ENCODE measurements at places on chromosomes 11 and 22.

GRCh38 chr11:131378931-131379330 lies 8.5 kb downstream of the NTM start:
- H3K27ac ChIP-seq, result no peak overlapping the region
- peaks cover 2% of the 10 kb centered on the region for H3K27me3 ChIP-seq
- no peaks in the 10 kb centered on the region for H3K4me1 ChIP-seq
- no peak overlapping the region for H3K4me3 ChIP-seq

DNA sequence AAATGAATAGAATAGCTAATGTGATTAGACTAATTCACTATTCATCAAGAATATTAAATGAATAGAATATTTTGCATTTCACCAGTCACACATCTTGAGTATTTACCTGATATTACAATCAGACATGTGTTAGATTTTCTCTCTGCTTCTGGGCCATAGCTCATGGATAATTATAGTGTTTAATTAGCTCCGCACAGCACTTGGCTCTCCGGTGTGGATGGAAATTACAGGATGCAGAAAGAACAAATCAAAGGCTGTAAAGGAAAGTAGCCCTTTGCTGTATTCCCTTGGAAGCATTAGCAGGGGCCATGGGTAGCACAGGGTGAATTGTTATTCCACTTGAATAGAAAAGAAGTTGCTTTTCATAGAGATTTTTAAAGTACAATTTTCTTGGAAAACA lies 320.3 kb upstream of the SORL1-AS1 start:
- no peaks in the 10 kb centered on the region for H3K36me3 ChIP-seq
- DNase-seq, result no peak
- H3K27ac ChIP-seq, result no peak overlapping the region

GRCh38 chr11:34262531-34263081 lies 95.2 kb downstream of the ABTB2 start:
- no peak overlapping the region for H3K27ac ChIP-seq
- H3K4me3 ChIP-seq, result no peak overlapping the region
- DNase-seq, result no peak
- H3K36me3 ChIP-seq, result no peaks in the 10 kb centered on the region

DNA sequence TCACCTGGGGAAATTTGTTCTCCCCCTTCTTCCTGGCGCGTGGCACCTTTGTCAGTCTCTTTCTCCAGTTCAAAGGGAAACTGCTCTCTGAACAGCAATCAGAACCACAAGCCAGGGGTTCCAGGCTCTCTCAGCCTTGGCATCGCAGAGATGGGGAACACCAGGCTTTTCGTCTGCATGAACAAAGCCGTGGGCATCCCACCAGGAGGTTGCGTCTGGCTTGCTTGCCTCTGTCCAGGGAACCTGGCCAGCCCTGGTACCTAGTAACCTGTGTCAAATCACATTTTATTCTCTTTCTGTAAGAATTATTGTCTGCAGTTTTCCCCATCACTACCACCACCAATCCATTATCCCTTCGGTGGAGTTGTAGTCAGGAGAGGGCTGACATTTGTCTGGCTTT lies 107.0 kb downstream of the WNT7B start:
- H3K4me3 ChIP-seq, result no peak overlapping the region
- DNase-seq, result no peak
- H3K4me1 ChIP-seq, result no peaks in the 10 kb centered on the region
- H3K27me3 ChIP-seq, result peaks cover 24% of the 10 kb centered on the region

DNA sequence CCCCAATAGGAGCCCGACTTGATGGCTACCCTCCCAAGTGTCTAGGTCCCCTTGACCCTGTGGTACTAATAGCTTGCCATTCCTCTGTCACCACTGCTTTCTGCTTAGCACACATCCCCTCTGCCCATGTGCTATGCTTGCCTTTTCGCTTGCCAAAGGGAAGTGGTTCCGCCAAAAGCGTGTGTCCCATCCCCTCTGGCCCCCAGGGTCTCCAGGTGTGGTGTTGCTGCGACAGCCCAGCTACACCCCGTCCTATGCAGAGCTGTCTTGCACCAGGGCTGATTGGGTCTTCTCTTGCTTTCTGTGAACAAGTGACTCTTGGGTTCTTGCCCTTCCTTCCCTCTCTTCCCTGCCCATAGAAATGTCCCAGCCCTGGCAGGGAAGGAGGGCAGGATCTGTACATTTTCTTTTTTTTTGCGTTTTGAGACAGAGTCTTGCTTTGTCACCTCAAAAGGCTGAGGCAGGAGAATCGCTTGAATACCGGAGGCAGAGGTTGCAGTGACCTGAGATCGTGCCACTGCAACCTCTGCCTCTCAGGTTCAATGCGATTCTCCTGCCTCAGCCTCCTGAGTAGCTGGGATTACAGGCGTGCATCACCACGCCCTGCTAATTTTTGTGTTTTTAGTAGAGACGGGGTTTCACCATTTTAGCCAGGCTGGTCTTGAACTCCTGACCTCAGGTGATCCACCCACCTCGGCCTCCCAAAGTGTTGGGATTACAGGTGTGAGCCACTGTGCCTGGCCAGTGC lies 3.9 kb downstream of the TANGO2 start:
- H3K4me1 ChIP-seq, result peaks cover 22% of the 10 kb centered on the region
- no peak overlapping the region for H3K4me3 ChIP-seq
- H3K27me3 ChIP-seq, result peaks cover 3% of the 10 kb centered on the region
- no peak overlapping the region for H3K27ac ChIP-seq

- H3K27me3 ChIP-seq, result no peaks in the 10 kb centered on the region
- no peaks in the 10 kb centered on the region for H3K4me1 ChIP-seq
- no peak for DNase-seq
- H3K4me3 ChIP-seq, result no peak overlapping the region
- H3K27ac ChIP-seq, result no peak overlapping the region
These were observed 8.8 kb upstream of the MED17 start for GRCh38 chr11:93775289-93775688.

GRCh38 chr11:133605482-133605881 lies 73.2 kb upstream of the OPCML start:
- DNase-seq, result no peak
- H3K4me1 ChIP-seq, result no peaks in the 10 kb centered on the region
- H3K27ac ChIP-seq, result no peak overlapping the region
- H3K4me3 ChIP-seq, result no peak overlapping the region
- H3K36me3 ChIP-seq, result no peaks in the 10 kb centered on the region

DNA sequence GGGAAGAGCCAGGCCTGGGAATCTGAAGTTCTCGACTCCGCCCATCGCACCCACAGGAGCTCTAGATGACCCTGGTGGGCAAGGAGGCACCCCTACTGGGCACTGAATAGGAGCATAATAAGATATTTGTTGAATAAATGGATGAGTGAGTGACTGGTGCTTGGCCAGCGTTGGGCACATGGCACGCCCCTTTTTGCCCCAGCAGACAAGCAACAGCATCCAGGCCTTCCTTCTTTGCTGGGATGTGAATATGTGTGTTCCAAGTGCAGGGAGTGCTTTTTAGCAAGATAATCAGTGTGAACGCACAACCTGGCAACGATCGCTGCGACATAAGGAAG lies 443 bp upstream of the CELF1 start:
- no peak for DNase-seq
- no peaks in the 10 kb centered on the region for H3K27me3 ChIP-seq
- H3K36me3 ChIP-seq, result peaks cover 20% of the 10 kb centered on the region
- peaks cover 36% of the 10 kb centered on the region for H3K4me1 ChIP-seq
- H3K4me3 ChIP-seq, result peak overlapping the region; percentile 89

- H3K27me3 ChIP-seq, result peaks cover 3% of the 10 kb centered on the region
- H3K4me1 ChIP-seq, result no peaks in the 10 kb centered on the region
- no peak overlapping the region for H3K4me3 ChIP-seq
- H3K36me3 ChIP-seq, result no peaks in the 10 kb centered on the region
- no peak overlapping the region for H3K27ac ChIP-seq
- no peak for DNase-seq
These were observed 10.4 kb upstream of the SPINDOC start for GRCh38 chr11:63802637-63803414.

- H3K36me3 ChIP-seq, result no peaks in the 10 kb centered on the region
- H3K4me1 ChIP-seq, result peaks cover 10% of the 10 kb centered on the region
- H3K4me3 ChIP-seq, result no peak overlapping the region
- no peak overlapping the region for H3K27ac ChIP-seq
- H3K27me3 ChIP-seq, result peaks cover 6% of the 10 kb centered on the region
- no peak for DNase-seq
These were observed 12.4 kb downstream of the TRIM6 start for GRCh38 chr11:5608808-5609207.

DNA sequence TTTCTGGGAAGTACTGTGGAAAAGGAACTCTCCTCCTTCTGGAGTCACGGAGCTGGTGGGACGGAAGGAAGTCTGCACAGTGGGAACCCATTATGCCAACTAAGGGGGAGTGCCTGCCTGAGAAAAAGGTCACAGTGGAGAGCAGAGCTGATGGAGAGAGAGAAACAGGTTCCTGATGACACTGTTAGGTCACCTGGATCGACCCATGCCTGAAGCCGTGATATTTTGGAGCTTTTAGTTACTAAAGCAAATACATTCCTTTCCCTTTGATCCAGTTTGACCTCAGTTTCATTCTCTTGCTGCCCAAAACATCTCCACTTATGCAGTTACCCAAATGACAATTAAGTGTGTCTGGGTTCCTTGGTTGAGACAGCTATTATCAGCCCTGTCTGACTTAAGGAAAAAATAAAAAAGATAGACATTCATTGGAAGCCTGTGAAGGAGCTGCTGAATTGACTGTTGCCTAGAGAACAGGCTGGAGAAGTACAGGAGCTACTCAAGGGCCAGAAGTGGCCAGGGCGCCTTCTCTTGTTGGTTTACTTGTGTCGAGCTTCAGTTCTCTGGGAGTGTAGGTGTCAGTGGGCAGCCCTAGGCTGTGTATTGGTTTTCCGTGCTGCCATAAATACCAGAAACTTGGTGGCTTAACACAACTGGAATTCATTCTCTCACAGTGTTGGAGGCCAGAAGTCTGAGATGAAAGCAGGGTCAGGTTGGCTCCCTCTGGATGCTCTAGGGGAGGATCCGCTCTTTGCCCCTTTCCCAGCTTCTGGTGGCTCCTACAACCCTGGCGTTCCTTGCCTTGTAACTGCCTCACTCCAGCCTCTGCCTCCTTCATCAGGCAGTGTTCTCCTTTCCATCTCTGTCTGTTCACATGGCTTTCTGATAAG lies 13.6 kb downstream of the MRGPRD start:
- peaks cover 17% of the 10 kb centered on the region for H3K4me1 ChIP-seq
- peaks cover 2% of the 10 kb centered on the region for H3K36me3 ChIP-seq
- H3K4me3 ChIP-seq, result no peak overlapping the region
- peaks cover 3% of the 10 kb centered on the region for H3K27me3 ChIP-seq
- no peak overlapping the region for H3K27ac ChIP-seq

DNA sequence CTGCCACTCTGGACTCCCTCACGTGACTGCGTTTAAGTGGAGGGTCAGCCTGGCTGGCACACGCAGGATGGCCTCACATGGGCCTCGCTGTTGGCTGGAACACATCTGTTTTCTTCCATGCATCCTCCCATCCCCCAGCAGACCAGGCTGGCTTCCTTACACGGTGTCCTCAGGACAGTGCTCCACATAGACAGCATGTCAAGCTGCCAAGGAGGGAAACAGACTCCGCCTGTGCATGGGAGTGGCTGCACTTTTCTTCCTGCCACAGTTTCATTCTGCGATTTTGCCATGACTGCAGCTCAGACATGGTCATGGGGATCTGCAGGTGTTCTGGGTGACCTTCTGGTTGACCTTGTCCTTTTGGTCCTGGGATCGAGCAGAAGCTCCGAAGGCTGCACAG lies 344.2 kb downstream of the SHANK2 start:
- DNase-seq, result no peak
- H3K36me3 ChIP-seq, result no peaks in the 10 kb centered on the region
- H3K27me3 ChIP-seq, result peaks cover 2% of the 10 kb centered on the region
- no peak overlapping the region for H3K27ac ChIP-seq
- no peaks in the 10 kb centered on the region for H3K4me1 ChIP-seq

DNA sequence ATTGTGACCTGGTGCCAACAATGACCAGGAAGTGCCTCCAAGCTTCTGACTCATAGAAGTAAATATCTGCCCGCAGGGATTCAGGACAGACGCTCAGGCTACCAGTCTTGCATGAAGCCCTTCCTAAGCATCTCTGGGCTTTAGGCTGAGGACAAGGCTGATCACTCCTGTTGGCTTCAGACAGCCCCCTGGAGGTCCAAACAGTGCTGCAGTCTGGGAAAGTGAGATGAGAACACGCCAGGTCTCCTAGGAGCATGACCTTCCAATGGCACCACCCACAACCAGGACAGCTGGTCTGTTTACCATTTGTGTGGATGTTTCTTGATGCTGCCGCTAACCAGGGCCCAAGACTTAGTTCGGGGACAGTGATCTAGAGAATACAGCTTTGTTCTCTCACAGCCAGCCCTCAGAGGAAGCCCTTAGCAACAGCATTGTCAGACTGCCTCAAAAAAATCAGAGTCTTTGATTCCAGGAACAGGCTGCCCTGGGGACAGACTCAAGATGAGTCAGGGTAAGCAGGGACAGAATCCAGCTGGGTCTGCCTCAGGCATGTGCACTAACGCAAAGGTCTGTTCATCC lies 111.2 kb downstream of the ZNF280B start:
- peaks cover 24% of the 10 kb centered on the region for H3K27me3 ChIP-seq
- H3K27ac ChIP-seq, result no peak overlapping the region
- no peak for DNase-seq

DNA sequence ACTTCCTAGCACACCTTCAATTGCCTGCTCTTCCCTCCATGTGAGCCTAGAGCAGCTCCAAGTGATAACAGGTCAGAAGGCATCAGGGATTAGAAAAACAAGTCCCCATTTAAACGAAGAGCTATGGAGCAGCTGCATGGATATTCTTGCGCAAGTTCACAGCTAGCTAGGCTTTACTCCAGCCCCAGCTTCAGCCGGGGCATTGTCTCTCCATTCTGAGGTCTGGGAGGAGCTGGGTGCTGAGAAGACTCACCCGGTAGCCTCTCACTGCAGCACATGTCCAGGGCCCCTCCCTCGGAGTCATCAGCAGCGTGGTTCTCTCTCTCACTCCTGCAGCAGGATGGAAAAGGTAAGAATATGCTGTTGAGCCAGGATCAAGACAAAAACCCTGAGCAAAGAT lies 26.0 kb downstream of the PTPN5 start:
- H3K4me1 ChIP-seq, result peaks cover 34% of the 10 kb centered on the region
- H3K27me3 ChIP-seq, result peaks cover 6% of the 10 kb centered on the region
- H3K27ac ChIP-seq, result no peak overlapping the region
- no peaks in the 10 kb centered on the region for H3K36me3 ChIP-seq
- no peak overlapping the region for H3K4me3 ChIP-seq
- DNase-seq, result no peak

- peak overlapping the region; percentile 81 for H3K27ac ChIP-seq
- H3K4me3 ChIP-seq, result peak overlapping the region; percentile 88
- no peak for DNase-seq
- peaks cover 11% of the 10 kb centered on the region for H3K36me3 ChIP-seq
- no peaks in the 10 kb centered on the region for H3K27me3 ChIP-seq
These were observed 914 bp downstream of the INPPL1 start for GRCh38 chr11:72225411-72225951.

- H3K27me3 ChIP-seq, result peaks cover 5% of the 10 kb centered on the region
- H3K4me1 ChIP-seq, result peaks cover 7% of the 10 kb centered on the region
- no peak overlapping the region for H3K27ac ChIP-seq
These were observed 20.6 kb downstream of the STARD10 start for GRCh38 chr11:72773291-72773690.

Data from activated T-helper 1 cell treated with anti-CD3 and anti-CD28 coated beads, Interleukin-12 subunit alpha, Interleukin-12 subunit beta, Interleukin-2, Interleukin-4 antibody, amounts not matched to agents 30 ng/mL and 10 ng/mL and 1 ng/mL, durations not matched to agents 14 hours and 24 hours and 36 hours (primary cell).